ENCODE measurements at places on chromosomes 16 and 17.

GRCh38 chr17:27320222-27320560 lies 26.3 kb downstream of the WSB1 start:
- no peak for DNase-seq

DNA sequence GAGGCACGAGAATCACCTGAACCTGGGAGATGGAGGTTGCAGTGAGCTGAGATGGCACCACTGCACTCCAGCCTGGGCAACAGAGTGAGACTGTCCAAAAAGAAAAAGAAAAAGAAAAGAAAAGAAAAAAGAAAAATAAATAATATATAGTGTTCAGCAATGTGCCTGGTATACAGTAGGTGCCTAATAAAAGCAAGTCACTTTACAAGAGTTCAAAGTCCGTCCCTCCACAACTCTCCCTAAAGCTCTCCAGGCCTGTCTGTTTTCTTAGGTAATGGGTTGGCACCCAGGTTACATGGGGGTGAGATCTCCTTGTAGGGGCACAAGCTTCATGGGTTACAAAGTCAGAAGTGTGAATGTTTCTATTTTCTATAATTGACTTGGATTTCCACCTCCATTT lies 16.6 kb upstream of the ANKRD40CL start:
- DNase-seq, result no peak

GRCh38 chr16:50263060-50263909 lies 3.1 kb upstream of the ADCY7 start:
- DNase-seq, result no peak

- DNase-seq, result no peak
These were observed 2.8 kb downstream of the GRB7 start for GRCh38 chr17:39740357-39741111.

DNA sequence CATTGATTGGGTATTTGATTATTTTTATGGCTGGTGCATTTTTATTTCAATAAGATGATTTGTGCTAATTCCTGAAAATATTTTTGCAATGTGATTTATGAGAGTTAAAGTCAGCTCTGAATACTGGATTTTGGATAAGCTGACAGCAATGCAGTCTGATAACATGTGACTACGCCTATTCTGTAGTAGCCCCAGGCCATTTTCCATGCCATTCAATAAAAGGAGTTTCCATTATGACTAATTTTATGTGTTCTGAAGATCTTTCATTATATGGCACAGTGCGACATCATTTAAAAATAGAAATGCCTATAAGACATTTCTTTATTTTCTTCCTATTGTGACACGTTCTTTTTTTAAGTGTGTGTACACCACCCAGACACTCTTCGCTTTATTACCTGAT lies 46.3 kb downstream of the KCNJ2 start:
- DNase-seq, result no peak

- DNase-seq, result no peak
These were observed at the start of gene SDR42E1 for GRCh38 chr16:82011199-82011641. SDR42E1 (minus strand) TSS chr16:82011470; CDS start chr16:82000858, 10,612 bp downstream.

DNA sequence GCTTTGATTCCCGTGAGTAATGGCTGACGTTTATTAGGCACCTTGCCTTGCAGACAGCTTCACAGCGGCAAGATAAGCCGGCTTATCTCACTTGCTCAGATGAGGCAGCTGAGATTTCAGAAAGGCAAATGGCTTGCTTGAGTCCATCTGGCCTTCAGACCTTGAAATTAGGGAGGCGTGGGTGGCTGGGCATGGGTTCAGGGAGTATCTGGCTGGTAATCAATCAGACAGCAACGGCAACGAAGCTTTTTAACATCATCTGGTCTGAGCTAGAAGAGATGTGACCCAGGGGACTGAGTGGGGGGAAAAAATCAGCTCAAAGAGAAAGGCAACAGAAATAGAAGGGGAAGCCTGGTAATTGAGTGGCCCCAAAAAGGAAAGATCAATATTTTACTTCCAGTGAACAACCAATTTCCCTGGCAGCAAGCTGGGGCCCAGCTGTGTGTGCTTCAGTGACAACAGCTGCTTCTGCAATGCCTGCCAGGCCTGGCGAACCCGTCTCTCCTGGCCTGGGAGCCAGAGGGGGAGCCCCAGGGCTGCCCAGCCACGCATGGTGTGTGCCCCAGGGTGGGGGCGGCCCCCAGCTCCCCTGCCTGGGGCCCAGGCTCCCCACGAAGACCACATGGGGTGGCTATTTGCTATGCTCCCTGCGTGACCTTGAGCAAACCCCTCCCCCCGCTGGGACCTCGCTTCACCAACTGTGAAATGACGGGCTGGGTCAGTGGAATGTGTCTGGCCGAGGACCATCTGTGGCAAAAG lies 34.0 kb downstream of the RAB11FIP4 start:
- DNase-seq, result no peak

DNA sequence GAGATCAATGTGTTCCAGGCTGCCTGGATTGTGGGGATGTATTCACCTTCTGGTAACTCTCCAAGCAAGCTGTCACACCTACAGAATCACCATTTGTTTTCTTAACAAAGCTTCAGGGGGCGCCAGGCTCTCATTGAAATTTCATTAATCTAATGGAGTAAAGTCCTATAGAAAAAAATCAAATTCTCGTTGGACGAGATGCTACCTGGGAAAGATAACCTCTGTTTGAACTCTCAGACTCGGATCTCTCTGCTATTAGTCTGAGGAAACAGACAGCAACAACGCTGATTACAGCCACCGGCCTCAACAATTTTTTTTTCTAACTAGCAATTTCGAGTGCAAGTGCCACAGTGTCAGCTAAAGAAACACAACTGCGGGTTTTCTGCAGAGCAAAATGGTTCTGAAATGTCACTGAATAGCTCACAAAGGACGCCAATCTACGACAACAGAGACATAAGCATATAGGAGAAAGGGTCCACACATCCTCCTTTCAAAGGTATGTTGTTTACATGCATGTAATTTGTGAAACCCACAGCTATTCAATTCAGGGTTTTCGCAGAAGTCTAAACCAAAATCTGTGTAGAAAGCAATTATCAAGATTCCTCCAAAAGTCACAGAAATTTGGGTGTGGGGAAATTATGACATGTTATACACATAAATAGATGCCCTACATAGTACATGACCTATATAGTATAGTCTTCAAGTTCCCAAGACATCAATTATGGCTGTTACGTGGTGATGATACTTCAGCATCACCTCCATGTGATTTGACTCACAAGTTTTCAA lies 135.8 kb downstream of the SKAP1 start:
- DNase-seq, result no peak

GRCh38 chr16:16124438-16124837 lies 98.9 kb downstream of the ABCC6 start:
- no peak for DNase-seq

DNA sequence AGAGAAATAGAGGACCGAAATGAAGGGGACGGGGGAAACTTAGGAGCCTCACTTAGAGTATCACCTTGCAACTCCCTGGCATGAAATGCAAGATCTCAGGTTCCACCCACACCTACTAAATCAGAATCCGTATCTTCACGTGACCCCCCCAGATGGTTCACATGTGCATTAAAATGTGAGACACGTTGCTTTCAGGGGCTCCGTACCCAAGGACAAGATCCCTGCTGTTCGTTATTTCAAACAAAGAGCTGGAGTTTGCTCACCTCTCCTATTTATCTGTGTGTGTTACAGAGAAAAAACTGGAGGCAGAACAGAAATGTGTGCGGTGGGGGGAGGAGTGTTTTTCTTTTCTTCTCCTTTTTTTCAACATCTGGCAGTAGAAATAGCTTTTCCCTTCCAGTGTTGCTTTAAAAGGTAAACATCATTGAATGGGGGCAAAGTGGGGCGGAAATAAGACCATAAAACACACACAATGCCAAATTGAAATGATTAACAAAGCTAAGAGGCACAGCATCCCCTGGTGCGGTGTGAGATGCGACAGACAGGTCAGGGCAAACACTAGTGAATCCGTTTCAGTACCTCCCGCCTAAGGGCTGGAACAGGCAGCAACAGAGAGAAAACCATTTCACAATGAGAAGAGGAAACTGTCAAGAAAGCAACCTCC lies 145.4 kb downstream of the SOX9 start:
- no peak for DNase-seq

GRCh38 chr16:67248073-67248400 lies 742 bp upstream of the SLC9A5 start:
- no peak for DNase-seq

DNA sequence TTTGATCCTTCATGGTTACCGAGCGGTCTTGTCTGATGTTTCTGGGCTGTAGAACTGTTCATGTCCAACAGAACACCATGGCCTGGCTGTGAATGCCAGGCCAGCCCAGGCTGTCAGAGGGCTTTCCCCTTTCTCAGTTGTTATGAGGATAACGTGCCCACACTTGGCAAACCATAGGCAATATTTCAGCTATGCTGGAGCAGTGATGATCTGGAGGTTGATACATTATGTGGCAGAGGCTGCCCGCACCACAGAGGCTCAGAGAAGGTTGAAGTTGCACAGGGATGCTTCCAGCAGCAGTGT lies 92.9 kb downstream of the C16orf78 start:
- DNase-seq, result no peak

DNA sequence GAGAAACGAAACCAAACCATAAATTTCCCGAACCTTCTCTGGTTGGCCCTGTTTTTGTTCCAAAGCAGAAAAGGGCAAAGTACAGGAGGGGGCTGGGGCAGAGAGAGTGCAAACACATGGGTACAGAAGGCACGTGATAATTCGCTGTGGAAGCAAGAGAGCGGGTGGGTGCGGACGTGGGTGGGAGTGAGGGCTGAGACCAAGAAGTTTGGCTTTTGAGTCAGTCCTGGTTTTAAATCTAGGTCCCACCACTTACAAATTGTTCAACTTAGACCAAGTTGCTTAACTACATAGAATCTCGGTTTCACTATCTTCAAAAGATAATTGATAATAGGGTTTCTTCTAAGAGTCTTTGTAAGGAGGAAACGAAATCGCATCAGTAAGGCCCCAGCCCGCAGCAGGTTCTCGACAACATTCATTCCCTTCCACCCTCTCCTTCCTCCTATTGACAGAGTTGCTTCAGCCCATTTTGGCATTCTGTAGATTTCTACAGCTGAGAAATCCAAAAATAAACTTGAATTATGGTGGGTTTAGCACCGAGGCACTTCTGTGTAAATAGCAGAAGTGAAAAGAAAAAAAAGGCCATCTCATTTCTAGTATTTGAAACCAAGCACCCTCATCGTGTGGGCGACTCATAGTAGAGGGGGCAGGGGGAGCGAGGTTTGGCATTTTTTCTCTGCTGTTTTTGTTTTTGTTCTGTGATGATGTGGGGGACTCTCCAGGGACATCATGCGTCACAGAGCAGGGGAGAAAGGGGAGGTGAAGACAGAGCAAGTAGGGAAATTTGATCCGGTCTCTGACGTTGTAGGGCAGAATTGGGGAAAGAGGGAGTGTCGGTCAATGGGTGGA lies 33.6 kb upstream of the CCR7 start:
- no peak for DNase-seq

- no peak for DNase-seq
These were observed 74.7 kb upstream of the SDK2 start for GRCh38 chr17:73718912-73719311.

DNA sequence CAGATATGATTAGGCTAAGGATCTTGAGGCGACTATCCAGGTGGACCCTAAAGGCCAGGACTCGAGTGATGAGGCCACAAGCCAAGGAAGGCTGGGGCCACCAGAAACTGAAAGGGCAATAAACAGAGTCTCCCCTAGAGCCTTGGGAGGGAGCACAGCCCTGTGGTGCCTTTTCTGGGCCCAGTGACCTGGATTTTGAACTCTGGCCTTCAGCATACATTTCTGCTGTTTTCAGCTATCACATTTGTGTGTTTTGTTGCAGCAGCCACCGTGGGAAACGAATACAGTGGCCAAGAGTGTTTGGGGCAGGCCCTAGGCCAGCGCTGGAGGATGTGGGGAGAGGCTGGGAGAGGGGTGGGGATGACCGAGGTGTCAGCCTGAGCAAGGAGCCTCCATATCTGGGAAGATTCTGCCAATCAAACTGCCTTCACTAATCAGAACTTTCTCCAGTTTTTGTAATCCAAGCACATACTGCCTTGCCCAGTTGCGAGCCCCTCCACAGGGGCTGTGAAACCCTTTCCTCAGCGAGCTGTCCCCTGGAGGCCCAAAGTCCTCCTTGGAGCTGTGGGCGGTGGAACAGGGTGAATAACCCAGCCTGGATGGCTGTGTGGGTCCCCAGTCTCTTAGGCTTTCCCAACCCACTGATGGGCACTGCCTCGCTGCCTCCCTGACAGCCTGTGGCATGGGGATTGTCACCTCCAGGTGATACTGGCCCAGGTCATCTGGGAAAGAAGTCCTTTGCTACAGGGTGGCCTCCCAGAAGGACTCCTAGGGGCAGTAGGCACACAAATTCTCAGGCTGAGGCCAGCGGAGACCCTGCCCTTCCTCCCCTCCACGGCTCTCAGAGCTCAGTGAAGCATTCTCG lies 16.8 kb downstream of the B9D1 start:
- no peak for DNase-seq

GRCh38 chr16:86854058-86854621 lies 275.8 kb downstream of the FOXL1 start:
- DNase-seq, result no peak

DNA sequence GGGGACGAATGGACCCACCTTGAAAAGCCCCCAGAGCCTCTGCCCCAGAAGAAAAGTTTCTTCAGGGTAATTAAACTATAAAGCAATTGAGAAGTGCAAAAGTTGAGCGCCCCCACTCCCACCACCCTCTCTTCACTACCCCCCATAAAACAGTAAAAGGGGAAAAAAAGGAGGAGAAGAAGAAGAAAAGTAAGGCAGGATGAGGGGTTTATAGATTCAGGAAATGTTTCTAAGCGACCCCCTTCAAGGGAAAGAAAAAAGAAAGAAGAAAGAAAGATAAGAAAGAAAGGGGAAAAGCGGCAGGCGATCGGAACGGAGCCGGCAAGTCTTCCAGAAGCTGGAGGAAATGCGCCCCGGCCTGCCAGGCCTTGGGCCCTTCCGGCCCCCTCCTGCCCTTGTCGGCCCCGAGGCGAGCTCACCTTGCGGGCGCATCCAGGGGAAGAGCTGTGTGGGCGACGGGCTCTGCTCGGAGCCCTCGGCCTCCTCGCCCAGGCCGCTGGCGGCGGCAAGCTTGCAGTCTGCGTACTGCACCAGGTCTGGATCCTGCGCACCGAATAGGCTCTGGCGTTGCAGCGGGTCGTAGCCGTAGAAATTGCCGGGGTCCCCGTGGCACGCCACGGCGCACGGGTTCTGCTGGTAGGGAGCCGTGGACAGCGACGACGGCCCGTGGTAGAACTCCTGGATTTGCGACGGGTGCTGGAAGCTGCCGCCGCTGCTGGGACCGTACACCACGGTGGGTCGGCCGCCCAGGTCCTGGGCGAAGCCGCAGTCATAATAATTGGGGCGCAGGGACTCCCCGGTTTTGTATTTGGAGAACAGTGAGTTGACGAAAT lies 1.0 kb downstream of the HOXB8 start:
- DNase-seq, result no peak

- no peak for DNase-seq
These were observed at the start of gene SP6 for GRCh38 chr17:47850692-47851573. SP6 (minus strand) TSS chr17:47851163; CDS start chr17:47848429, 2,734 bp downstream.

DNA sequence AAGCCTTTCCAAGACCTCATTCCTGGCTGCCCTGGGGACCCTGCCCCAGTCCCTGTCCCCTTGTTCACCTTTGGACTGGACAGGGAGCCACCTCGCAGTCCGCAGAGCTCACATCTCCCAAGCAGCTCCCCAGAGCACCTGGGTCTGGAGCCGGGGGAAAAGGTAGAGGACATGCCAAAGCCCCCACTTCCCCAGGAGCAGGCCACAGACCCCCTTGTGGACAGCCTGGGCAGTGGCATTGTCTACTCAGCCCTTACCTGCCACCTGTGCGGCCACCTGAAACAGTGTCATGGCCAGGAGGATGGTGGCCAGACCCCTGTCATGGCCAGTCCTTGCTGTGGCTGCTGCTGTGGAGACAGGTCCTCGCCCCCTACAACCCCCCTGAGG lies 38.7 kb upstream of the IL21R start:
- no peak for DNase-seq

- no peak for DNase-seq
These were observed 8.9 kb downstream of the ZNF213 start for GRCh38 chr16:3143598-3144320.

- no peak for DNase-seq
These were observed 333.8 kb downstream of the SNX29 start for GRCh38 chr16:12310286-12310685.
